ENCODE measurements at places on chromosomes 12 and 14.

GRCh38 chr14:32443890-32444661 lies 115.0 kb downstream of the AKAP6 start:
- no peak for DNase-seq

GRCh38 chr14:72776701-72777261 lies 117.1 kb downstream of the DPF3 start:
- no peak for DNase-seq

DNA sequence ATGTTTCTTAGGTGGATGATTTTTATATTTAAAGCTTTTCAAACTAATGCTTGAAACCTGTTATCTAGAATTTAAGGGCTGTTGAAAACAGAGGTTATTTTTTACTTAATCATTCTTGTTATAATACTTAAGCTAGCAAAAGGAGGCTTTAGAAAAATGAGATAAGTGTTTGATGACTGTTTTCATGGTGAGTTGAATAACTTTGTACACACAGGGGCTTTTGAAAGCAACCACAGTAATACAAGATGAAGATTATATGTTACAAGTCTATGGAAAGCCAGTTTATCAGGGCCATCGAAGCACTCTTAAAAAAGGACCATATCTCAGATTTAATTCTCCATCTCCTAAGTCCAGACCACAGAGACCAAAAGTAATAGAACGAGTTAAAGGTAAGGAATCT lies 33.3 kb downstream of the KIAA0586 start:
- DNase-seq = no peak

DNA sequence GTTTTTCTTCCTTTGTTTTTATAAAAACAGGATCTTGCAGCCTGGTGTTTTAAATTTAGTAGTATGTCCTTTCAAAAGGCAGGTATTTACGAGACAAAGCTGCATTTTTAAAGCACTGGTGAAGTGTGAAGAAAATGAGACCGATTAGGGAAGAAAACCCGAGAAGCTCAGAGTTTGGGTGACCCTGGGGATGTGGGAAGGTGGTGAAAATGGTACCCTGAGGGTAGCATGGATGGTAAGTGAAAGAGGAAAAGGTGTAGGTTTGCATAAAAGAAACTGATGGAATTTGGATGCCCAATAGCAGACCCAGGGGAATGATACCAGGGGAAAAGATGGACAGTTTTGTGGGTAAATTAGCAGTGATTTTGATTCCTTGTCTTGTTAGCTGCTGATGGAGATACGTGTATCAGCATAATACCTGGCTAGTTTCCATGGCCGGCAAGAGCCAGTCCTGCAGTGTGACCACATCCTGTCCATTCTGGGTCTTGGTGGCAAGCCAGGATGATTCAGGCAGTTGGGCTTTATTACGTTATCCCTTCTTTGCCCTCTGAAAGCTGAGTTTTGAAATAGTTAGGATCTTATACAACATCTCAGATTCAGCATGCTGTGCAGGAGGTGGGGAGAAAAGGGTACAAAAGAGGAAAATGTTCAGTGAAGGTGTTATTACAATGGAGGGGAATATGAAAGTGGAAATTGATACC lies 8.9 kb downstream of the BICD1 start:
- no peak for DNase-seq

DNA sequence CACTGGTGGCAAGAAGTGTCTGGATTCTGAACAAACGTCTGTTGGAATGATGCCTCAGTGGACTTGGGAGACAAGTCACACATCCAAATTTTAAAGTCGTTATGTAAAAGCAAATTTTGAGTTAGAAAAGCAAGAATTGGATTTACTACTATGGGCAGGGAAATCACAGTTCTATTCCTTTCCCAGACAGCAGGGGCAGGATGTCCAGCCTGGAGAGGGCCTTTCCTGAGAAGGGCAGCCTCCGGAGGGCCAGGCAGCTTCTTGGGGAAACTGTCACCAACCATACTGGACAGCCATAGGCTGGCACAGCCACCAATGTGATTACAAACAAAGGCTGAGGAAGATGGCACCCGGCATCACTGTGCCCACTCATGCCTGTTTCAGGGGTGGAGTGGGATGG lies 11.1 kb downstream of the SLC24A4 start:
- DNase-seq = no peak

GRCh38 chr14:91413547-91414474 lies 3.8 kb downstream of the CCDC88C start:
- DNase-seq = no peak

GRCh38 chr14:102939329-102939728 lies 16.9 kb downstream of the AMN start:
- DNase-seq = no peak

- no peak for DNase-seq
These were observed 176.3 kb downstream of the ESR2 start for GRCh38 chr14:64117671-64118402.

GRCh38 chr14:85554106-85554505 lies 24.2 kb downstream of the FLRT2 start:
- DNase-seq = no peak

DNA sequence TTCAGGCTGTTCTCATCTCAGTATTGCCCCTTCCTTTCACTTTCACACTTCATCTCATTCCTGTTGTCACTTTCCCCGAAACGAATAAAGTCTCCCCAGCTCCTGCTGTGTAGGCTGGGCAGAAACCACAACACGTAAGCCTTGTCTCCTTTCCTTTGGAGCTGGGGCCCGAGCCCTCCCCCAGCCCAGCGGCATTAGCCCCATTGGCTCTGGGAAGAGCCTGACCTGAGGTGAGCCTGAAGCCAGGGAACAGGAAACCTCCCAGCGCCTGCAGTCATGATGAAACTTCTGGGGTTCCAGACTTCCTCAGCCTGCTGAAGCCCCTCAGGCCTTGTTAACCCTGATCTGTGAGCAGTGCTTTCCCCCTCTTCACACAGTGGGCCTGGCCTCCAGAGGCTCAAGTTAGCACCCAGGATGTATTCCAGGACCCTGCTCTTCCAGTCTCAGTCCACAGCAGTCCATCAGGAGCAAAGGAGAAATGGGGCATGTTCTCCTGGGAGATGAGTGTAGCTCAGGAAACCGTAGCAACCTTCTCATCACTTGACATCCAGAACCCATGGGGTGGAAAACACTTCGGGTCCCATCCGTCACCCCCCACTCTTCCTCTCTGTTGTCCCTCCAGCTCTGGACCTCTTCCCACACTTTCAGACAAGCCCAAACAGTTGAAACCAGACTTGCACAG lies 21.8 kb downstream of the VASH1 start:
- no peak for DNase-seq

GRCh38 chr12:102625819-102626218 lies 145.5 kb upstream of the IGF1 start:
- no peak for DNase-seq

- no peak for DNase-seq
These were observed 14.2 kb downstream of the HEBP1 start for GRCh38 chr12:12985817-12986408.

DNA sequence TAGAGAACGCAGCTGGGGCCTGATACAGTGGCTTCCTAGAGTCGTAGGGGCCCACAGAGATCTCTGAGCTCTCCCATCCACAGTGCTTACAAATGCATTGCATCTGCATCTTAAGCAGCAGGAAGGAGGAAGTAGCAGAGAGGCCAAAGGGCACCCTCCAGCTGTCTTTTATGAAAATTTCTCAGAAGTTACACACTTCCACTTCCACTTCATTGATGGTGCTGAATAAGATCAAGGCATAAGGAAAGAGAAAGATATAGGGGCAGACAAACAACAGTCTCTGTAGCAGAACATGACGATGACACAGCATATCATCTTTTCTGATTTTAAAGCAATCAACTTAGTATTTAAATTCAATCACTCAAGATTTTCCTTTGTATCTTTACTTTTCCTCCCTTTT lies 51.6 kb upstream of the ABCC9 start:
- no peak for DNase-seq

- DNase-seq = no peak
These were observed 9.4 kb downstream of the SSPN start for GRCh38 chr12:26204612-26205289.

DNA sequence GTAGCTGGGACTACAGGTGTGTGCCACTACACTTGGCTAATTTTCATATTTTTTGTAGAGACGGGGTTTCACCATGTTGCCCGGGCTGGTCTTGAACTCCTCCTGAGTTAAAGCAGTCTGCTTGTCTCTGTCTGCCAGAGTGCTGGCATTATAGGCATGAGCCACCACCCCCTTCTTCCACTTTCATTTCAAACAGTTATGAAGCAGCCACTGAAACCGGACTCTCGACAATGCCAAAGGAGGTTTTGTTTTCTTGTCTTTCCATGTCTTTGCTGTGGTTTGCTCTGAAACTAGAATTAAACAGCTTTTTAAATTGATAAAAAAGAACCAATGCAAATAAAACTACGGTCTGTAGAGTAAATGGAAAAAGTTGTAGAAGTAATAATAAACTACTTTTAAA lies 30.4 kb downstream of the RAP1B start:
- DNase-seq = no peak

DNA sequence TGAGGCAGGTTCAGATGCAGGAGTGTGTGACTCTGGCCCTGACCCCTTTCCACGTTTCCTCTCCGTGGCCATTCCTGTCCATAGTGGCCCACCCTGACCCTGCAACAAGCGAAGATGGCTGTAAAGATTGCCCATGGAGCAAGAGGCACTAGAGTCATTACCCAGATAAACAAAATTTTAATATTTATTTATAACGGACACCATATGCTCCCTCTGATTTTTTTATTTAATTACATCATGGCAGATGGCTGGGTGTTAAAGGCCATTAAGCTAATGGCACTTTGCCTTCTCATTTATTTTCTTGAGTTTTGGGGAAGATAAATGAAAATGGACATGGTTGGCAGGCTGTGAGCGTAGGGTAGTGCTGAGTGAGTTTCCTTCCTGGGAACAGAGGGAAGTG lies 58.7 kb downstream of the WSCD2 start:
- no peak for DNase-seq

Measured in stimulated activated CD8-positive, alpha-beta memory T cell treated with anti-CD3 and anti-CD28 coated beads, Interleukin-15, amount 100 ng/mL, for 1 hour (primary cell).